ENCODE measurements at places on chromosomes 16 and 17. TPM values are rescaled to one million over a fixed set of nuclear protein-coding genes. Genes with fewer than 3 reads are reported as not detected.

GRCh38 chr16:1159973-1160772 is 7.3 kb downstream of the CACNA1H start:
- no peak for DNase-seq

Gene ACOX1
- total RNA-seq: 22.3 TPM

Gene IL32
- total RNA-seq: not detected

DNA sequence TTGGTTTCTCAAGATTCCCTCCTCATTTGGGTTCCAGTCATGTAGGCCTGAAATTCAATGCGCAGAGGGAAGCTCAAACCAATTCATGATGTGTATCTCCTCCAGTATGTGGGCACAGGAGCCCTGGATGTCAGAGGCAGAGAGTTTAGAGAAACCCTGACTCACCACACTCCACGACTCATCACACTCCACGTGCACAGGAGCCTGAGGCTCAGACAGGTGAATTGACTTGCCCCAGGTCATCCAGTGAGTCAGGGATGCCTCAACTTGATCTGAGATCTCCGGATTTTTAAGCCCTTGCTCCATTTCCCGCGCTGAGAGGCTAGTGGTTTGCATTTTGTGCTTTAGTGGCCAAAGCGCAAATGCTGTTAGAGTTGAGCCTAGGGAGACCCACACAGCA is 183.9 kb downstream of the HAPSTR1 start:
- DNase-seq: no peak

DNA sequence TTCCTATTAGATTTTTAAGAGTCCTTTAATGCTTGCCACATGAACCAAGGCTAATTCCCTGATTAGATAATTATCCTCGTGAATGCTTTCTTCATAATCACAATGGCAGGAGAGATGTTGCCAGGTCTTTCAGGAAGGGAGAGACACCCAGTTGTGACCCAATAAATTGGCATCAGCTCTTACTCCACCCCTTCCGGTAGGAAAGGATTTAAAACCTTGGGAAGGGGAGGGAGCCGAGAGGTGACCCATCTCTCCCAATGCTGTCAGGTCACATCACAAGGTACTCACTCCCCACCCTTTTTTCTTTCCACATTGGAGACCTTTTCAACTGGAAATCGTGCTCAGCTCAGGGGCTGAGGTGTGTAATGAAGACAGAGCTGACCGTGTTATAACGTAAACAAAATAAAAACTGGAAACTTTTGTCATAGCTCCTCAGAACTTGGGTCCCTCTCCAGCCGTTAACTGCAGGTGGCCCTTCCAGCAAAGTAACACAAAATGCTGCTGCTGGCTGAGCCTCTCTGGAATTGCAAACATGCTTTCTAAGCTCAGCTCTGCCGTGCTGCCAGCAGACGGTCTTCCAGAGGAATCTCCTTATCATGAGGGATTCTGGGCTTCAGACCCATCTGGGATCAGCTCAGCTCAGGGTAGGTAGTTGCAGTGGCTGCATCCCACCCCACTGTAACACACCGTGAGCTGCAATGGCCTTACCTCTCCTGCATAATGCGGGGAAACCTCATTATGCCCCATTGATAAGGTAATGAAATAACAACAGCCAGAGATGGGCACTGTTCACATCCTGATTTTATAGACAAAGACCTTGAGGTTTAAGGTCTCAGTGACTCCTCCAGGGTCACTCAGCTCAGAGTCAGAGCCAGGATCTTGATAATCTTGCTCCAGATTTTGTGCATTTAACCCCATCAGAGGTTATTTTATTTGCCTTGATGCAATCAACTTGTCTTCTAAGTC is 15.6 kb downstream of the TMEM100 start:
- DNase-seq: no peak
